ENCODE measurements at places on chromosomes 7 and 10.

GRCh38 chr7:46900312-46901263 is 681.3 kb downstream of the TNS3 start:
- DNase-seq: no peak

GRCh38 chr7:98330926-98331529 is 49.5 kb downstream of the BRI3 start:
- DNase-seq: no peak

DNA sequence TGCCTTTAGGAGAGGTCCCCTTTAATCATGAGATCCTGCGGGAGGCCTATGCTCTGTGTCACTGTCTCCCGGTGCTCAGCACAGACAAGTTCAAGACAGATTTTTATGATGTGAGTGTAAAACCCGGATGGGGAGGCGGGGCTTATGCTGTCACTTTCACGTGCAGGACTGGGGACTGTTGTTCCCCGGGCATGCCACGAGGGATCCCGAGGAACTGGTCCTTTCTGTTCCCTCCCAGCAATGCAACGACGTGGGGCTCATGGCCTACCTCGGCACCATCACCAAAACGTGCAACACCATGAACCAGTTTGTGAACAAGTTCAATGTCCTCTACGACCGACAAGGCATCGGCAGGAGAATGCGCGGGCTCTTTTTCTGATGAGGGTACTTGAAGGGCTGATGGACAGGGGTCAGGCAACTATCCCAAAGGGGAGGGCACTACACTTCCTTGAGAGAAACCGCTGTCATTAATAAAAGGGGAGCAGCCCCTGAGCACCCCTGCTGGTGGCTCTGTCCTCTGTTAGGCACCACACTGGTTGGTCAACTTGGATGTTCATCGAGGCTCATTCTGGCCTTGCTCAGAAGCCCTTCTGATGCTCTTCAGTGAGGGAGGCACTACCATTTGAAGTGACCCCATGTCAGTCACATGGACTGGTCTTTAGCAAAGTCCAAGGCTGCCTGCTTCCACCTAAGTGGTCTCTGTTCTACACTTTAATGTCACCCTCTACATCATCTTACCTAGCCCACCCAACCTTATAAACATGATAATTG is 2.8 kb downstream of the COPS6 start:
- DNase-seq: peak; percentile 15

DNA sequence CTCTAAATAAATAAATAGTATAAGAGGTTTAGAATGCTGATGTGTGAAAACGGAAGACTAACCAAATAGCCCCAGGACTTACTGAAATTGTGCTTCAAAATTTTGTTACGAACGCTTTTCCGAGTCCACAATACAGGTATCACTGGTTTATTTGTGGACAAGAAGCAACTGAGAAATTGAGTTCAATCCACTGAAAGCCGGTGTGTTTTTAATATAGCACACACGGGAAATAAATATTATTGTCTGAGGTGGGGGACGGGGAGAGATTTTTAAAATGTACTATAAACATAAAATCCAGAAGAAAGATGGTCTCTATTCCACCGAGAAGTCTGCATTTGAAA is 598 bp downstream of the SLC16A12 start:
- DNase-seq: no peak

- no peak for DNase-seq
Measured at GRCh38 chr10:117432866-117433265, 57.6 kb upstream of the PDZD8 start.

GRCh38 chr7:1290026-1290678 is 57.5 kb downstream of the UNCX start:
- peak; percentile 4 for DNase-seq

DNA sequence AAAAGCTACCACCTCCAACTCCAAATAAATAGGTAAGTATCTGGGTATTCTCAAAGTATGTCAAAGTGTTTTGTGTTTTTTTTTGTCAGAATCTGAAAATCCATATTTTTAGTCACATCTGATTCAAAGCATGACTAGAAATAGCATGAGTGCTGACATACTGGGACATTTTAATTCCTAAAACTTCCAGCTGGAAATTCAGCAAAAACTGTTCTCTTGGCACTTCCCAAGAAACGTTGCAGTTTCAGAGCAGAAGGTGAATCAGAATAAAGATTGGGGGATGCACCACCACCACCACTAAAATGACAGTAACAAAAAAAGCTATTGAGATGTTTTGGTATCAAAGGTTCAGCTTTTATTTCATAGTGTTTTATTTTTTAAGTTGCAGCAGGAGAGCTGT is 724.6 kb upstream of the CELF2 start:
- DNase-seq: no peak

GRCh38 chr7:126589068-126589684 is 663.6 kb downstream of the GRM8 start:
- DNase-seq: no peak

GRCh38 chr10:28681291-28681763 is 4.0 kb downstream of the BAMBI start:
- DNase-seq: no peak

- no peak for DNase-seq
Measured at GRCh38 chr10:27820637-27821036, 75.0 kb upstream of the MKX start.

GRCh38 chr10:128281861-128282260 is 155.6 kb upstream of the MKI67 start:
- DNase-seq: no peak

- no peak for DNase-seq
Measured at GRCh38 chr7:123275036-123275753, 75.4 kb upstream of the SLC13A1 start.

DNA sequence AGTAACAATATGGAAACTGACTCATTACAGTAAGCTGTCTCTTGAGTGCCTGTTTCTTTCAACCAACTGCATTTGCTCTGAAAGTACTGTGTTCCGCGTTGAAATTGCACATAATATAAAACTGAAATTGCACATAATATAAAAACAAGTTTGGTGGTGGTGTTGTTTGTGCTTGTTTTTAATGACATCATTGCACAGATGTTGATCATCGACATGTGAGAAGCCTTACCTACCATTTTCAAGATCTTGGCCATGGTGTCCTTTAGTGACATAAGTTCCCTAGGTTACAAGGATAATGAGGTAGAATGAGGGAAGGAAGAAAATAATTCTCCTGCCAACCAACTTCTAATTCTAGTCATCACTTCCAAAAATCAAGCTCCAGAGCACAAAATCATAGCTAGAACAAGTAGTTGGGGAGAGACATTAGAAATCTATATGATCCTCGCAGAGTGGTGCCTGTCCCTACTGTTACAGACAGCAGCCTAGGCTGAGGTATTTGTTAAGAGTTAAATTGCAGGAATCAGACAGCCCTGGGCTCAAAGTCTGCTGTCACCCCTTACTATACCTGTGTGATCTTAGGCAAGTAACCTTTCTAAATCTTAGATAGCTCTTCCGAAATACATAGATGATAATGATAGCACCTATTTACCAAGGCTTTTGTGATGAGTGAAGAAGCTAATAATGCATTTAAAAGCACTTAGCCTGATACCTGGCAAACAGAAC is 29.3 kb downstream of the DOCK4 start:
- DNase-seq: no peak

DNA sequence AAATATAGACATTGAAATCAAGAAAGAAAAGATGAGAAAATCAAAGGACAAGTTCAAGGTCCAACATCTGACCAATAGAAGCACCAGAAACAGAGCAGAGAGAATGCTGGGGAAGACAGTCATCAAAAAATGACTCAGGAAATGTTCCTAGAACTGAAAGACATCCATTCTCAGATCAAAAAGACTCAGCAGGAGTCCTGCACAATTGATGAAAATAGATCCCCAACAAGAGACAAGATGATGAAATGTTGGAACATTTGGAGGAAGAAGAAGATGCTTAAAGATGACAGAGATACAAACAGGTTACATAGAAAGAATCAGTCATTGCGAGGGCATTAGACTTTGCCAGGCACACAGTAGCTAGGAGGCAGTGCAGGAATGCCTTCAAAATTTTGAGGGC is 30.0 kb upstream of the EIF5AL1 start:
- no peak for DNase-seq

DNA sequence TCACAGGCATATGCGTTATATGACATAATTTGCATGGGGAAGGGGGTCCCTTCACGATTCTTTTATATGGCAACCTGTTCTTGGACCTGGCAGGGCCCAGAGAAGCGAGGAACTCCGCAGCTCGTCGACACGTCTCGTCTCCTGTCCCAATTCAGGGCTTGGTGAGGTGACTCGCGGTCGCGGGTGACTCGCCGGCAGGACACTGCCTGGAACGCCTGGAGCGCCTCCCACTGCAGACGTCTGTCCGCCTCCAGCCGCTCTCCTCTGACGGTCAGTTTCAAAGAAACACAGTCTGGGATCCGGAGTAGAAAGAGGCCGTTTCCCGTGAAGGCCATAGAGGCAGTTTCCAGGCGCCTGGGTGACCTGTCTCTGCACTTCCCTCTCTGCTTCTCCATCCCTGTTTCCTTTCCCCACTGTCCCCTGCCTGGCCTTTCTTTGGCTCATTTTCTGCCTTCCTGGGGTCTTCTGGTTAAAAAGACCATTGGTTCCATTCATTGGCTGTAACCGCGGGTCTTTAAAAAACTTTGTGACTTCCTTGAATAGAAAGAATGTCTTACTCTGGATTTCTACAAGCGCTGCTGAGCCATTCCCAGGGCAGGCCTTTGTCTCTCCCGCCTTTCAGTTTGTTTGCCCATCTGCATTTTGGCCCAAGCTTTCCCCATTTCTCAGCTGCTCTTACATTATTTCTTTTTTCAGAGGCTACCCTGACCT is 1.2 kb downstream of the UPP1 start:
- DNase-seq: no peak

GRCh38 chr10:14858338-14858960 is 20.2 kb upstream of the SUV39H2 start:
- DNase-seq: no peak

DNA sequence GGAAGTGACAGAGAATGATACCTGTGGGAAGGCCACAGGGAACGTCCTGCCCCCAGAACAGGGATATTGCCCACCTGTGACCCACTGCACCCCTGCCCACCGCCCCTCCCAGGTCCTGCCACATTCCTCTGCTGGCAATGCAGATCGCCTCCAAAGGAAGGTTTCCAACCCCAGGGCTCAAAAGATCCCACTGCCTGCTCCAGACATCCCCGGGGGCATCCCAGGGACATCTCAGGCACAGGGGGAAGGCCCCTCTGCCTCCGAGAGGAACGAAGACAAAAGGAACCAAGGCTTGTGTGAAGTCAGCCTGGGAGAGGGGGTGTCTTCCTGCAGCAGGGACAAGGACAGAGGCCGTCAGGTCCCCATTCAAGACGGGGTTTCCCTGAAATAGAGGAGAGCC is 28.5 kb downstream of the NUDT1 start:
- DNase-seq: no peak

DNA sequence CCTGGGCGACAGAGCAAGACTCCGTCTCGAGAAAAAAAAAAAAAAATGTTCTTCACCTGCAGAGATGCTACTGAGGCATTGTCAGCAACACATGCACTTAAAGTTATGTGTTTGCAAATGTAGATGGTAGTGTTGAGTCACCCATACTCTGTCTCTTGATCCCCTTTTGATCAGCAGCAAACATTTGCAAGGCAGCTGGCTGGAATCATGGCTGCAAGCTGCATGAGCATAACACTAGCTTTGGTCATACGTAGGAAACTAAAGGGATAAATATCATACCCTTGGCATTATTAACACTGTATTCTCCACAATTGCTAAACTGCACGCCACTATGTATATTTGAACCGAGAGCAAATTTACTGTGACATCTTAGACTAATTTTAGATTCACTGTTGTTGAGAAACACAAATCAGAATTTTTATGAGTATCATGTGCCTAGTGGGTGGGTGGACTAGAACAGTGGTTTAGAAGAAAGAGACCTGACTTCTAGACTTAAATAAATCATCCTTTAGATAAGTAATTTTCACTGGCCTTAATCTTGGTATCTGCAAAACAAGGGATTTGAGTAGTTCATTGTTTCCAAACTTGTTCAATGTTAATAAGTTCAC is 229.3 kb upstream of the MEOX2 start:
- DNase-seq: no peak

DNA sequence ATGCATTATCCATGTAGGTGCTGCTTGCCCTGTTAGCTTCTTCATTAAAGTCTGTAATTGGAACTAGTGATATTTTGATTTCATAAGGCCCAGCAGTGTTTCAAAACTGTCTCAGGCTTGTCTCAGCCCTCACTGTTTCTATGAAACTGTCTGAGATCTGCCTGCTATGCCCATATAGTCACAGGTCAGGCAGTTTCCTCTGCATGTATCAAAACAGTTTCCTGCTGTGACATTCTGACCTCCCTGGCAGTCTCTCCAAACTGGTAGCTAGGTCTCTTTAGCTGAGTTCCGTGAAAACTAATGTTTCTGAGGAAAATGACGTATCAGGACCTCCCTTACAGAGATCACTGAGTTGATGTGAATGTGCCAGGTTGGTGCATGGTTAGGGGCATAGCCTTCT is 18.9 kb upstream of the SEMA3D start:
- DNase-seq: no peak

DNA sequence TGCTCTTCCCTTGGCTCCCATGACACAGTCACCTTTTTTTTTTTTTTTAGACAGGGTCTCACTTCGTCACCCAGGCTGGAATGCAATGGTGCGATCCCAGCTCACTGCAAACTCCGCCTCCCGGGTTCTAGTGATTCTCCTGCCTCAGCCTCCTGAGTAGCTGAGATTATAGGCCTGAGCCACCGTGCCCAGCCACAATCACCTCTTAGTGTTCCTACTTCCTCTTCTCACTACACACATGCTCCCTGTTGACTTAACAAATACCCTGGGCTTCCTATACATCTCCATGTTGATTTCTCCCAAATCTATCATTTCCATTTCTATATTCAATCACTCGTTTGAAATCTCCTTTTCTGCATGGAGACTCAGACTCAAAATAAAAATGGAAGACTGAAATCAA is 91.7 kb downstream of the CUBN start:
- DNase-seq: no peak

GRCh38 chr10:71319042-71319799 is at the start of gene SLC29A3:
Gene SLC29A3, plus strand, starts transcription at chr10:71319259. Its CDS starts 51 bp downstream, at chr10:71319310.
- peak; percentile 92 for DNase-seq

GRCh38 chr7:80428161-80429054 is 83.5 kb downstream of the GNAT3 start:
- DNase-seq: no peak

DNA sequence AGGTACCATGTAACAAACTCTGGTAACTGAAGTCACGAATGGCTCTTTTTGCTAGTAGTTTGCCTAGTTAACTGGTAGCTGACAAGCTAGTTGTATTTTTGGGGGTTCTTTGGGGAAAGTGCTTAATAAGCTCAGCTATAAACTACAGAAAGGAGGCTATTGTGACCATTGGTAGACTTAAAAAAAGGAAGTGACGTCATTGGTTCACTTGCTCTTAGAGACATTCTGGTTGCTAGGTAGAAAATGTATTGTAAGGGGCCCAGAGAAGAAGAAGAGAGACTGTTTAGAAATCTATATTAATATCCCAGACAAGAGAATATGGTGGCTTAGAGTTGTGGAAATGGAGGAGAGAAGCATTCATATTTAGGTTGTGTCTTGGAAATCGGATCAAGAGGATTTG is 103.0 kb downstream of the NXPH1 start:
- no peak for DNase-seq
